ENCODE measurements at places on chromosomes 3 and 15.

GRCh38 chr15:63487076-63487757, 17.2 kb upstream of the USP3 start:
- peak; percentile 85 for DNase-seq

- DNase-seq: no peak
These were observed 11.1 kb downstream of the ATOSA start for GRCh38 chr15:52668133-52668532.

GRCh38 chr3:108477511-108478147, 32.8 kb downstream of the MYH15 start:
- DNase-seq: peak; percentile 24

DNA sequence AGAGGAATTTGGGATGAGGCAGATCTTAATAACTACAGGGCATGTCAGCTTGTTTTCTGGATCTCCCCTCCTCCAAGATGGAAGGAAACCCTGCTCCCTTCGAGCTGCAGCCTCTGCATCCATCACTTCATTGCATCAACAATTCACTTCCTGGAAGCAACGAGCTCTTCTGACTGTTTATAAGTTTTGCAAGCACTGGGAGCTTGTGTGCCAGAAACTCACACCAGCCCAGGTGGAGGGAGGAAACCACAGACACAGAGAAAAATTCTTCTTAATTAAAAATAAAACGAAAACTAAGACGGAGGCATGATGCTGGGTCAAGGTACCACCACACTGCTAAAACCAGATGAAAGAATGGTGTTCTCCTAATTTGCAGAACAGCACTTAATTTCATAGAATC, 10.6 kb downstream of the LRIG1 start:
- no peak for DNase-seq

DNA sequence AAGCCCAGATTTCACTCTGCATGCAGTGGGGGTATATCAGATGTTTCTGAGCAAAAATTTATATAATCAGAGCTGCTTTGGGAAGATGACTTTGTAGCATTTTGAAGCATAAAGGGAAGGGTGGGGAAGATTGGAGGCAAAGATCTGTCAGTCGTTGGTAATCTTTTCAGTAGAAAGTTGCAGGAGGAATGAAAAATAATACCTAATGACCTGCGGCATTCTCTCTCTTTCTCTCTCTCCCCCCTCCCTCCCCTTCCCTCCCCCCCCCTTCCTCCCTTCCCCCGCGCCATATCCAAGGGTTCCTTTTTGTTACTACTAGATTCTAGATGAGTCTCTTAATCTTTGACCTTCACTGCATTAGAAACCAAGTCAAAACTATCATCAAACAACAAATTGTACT, 1.5 kb upstream of the DMXL2 start:
- no peak for DNase-seq

- peak; percentile 16 for DNase-seq
These were observed 23.4 kb upstream of the SEC13 start for GRCh38 chr3:10344147-10344943.

GRCh38 chr3:39290255-39290654, 10.4 kb upstream of the CX3CR1 start:
- DNase-seq: no peak

- no peak for DNase-seq
These were observed 43.3 kb upstream of the HCLS1 start for GRCh38 chr3:121703973-121704372.

DNA sequence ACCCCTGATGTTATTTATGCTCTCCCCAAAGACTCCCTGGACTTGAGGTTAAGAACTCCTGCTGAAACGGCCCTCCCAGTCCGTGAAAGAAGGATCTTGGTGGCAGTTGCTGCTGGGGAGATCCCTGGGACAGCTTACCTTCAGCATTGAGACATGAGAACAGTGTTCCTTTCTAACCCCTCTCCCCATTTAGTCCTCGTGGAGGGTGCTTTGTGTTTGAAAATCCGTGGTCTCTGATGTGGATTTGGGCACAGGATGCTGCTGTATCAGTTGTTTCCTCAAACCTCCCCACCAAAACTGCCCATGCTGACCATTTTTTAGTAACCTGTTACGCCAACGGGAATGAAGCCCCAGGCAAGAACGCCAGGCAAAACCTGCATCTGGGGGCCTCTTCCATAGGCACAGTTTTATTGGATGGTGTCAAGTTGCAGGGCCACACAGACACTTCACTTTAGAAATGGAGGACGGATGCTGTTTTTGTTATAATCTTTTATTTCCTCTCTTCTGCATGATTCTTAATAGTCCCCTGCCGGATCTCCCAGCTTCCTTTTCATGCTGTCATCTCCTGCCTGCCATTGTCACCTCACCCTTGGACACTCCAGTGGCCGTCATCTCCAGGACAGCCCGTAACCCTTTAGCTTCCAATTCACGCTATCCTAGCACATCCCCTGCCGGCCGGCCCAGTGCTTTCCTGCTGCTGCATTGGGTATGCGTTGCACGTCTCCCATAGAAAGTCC, 31.7 kb upstream of the CEMIP start:
- DNase-seq: no peak

- no peak for DNase-seq
These were observed 535 bp downstream of the MCTP2 start for GRCh38 chr15:94231723-94232468.

DNA sequence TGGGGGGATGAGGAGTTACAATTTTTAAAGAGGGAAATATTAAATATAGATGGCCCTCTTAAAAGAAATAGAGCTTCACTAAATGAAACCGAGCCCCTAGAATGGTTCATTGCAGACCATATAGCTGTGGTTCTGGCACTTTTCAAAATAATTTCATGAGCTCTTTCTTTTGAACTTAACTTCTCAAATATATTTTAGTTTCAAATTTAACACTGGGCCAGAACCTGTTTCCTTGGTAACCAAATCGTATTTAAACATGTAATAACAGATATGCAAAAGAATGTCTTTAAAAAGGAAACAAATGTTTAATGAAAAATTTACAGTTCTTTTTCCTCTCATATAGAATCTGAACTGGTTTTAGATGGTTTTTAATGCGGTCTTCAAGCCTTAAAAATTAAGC, 20.1 kb downstream of the ZBTB38 start:
- DNase-seq: no peak

- no peak for DNase-seq
These were observed 152.9 kb downstream of the ATP10A start for GRCh38 chr15:25710184-25710583.

DNA sequence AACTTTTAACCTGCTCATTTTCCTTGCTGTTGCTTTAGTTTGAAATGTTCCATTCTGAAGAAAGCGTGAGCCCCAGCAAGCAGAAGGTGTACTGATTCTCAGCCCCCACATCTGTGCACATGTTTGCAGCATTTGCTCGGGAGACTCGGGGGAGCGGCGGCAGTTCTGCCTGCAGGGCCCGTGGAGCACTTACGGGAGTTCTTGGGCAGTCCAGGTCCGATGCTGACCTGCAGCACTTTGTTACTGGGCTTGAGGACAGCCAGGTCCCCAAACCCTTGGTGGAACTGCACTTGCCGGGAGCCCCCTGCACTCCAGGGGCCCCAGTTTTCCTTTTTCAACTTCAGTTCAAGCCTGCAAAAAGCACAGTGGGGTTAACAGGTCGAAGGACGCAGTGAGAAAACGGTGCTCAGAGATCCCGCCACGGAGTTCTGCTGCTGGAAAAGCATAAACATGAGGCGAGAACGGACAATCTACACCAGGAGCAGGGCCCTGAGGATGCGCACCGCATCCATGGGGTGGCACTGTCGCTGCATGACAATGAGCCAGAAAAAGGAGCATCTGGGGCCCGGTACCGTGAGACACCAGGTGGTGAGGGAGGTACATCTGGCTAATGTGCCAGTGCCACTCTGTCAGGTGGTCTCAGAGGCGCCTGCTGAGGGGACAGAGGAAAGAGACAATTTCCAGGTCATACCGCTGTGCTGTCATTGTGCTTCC, 45.6 kb upstream of the LDHAL6B start:
- DNase-seq: no peak

DNA sequence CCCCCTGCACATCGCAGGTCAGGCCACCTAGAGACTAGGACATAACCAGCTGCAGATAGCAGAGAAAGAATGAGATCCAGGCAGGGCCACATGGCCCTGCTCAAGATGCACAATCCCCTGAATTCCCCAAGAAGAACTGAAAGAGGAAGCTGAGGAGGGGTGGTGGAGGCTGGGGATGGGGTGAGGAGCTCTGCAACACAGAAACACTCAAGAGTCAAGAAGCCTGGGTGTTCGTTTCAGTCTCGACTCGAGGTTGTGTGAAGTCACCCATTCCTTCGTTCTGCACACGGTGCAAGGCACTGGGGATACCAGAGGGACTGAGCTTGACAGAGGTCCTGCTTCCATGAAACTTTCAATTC, 62.0 kb downstream of the TLE3 start:
- no peak for DNase-seq

GRCh38 chr3:24972491-24972890, 455.6 kb upstream of the RARB start:
- no peak for DNase-seq
